ENCODE measurements at places on chromosomes 5 and 9.

DNA sequence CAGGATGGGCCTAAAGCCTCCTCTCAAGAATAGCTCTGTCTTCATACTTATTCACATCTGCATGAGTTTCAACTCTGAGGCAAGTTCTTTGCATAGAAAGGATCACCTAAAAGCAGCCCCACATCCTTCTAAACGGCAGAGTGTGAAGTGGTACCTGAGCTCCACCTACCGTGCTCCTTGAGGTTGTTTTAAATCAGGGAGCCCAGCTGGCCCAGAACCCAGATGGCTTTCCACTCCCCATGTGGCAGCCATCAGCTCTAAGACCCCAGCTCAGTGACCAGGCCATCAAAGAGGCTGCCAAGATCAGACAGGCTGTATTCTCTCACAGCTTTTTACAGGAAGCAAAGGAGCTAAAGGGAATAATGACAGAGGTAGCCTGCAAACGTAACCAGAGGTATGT lies 299.3 kb downstream of the RASEF start:
- DNase-seq: no peak

DNA sequence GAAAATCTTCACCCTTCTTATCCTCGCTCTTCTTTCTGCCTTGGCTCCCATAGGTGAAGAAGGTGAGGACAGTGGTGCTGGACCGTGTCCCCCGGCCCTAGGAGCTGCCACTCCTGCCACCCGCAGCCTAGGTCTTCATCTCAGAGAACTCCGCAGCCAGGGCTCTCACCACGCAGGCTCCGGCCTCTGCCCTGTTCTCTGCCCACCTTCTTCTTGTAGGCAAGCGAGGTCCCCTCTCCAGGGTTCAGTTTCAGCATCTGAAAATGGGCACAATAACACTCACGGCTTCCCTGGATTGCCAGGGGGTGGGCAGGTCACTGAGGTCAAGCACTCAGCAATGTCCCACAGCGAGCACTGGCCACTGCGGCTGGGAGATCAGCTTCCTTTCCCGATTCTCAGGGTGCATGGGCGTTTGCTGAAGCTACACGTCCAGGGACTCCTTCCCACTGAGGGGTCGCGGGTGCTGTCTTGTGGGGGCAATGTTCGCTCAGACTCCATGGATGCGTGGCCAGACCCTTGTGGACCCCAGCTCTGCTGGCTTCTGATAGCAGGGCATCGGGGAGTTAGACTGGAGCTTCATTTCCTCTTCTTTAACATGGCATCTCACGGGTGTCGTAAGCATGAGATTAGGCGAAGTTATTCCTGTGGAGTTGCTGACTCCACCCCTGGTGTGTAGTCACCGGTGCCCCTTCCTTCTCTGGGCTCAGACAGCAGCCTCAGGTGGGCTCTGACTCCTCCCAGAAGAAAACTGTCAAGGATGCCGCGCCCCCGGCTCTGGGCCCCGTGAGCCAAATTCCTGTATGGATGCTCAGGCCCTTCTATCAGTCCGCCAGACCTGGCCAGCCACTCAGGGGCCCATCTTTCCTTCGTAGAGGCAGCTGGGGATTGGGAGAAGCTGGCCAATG lies 145.1 kb upstream of the IRX2 start:
- DNase-seq: no peak

GRCh38 chr9:33139421-33140228 lies 27.5 kb downstream of the B4GALT1 start:
- no peak for DNase-seq

DNA sequence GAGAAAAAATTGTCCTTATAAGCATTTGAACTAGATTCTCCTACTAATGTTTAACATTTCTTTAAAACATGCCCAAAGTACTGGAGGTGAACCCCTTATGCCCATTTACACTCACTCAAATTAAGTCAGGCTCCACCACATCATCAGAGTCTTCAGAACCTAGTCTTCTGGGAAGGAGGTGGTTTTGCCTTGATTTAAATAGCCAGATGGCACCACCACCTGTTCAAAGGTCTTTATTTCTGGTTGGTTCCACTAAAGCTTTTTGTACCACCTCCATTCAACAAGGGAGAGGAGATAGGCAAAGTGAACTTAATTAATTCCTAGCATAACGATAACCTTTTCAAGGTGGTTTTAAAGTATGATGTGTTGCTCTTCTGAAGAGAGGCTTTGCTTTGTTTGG lies 189.5 kb downstream of the SLF1 start:
- no peak for DNase-seq

DNA sequence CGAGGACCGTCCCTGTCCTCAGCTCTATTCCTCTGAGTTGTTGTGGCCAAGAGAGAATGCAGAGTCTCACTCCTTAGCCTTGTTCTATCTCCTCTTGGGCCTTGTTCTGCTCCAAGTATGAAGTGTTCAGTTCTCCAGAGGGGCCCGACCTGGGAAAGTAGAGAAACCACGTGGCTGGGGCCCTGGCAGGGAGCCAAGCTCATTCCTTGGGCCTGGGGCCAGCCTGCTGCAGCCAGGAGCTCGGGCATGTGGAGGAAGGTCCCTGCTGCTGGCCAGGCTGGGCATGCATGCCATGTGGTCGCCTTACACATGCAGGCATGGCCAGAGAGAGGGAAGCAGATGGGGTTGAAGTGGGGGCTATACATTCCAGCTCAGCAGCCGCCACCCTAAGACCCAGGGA lies 60.7 kb downstream of the COL27A1 start:
- DNase-seq: no peak

DNA sequence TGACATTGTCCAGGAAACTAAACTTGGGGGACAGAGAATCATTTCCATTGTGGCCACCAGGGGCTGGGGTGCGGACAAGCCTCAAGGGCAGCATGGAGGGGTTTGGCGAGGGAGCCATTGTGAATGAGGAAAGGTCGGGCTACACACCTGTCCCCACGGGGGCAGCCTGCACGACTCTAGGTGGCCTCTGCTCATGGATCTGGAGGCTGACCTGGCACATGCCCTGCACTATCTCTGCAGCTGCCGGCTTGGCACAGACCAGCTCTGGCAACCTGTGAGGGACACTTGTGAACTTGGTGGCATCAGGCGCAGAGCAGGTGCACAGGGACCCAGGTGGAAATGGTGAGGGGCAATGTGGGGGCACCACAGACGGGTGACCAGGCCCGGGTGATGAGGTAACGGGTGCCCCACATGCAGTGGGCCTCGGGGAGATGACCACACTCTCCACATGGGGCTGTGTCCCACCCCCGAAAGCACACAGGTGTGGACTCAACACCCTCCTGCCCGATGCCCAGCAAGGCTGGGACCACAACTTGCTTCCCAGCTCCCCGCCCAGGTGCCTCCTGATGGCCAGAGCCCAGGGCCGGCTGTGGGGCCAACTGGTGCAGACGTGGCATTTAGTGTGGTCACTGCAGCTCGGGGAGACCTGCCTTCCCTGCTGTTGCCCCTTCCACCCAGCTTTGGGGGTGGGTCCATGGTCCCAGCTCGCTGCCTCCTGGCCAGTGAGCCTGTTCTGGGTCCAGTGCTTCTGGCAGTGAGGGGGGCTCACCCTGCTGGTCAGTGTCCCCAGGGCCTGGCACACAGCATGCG lies 60.9 kb upstream of the UBAC1 start:
- no peak for DNase-seq

- no peak for DNase-seq
Observed at GRCh38 chr9:93226819-93227218, 42.9 kb downstream of the WNK2 start.

GRCh38 chr5:141608557-141608956 lies 10.2 kb downstream of the DIAPH1 start:
- no peak for DNase-seq

DNA sequence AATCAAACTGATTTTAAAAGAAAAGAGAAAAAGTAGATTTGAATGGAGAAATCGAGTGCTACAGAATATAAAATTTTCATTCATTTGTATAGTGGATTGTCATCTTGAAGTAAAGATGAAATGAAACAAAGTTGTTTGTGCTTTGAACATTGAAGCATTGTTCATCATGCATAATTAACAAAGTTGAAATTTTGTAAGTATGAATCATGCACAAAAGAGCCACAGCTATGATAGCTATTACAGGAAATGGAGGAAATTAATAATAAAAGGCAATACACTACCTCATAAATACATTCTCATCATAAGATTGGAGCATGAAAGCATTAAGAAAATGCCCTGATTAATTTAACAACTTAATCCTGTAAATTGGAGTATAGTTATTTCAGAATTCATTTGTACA lies 153.4 kb upstream of the TLX3 start:
- no peak for DNase-seq

DNA sequence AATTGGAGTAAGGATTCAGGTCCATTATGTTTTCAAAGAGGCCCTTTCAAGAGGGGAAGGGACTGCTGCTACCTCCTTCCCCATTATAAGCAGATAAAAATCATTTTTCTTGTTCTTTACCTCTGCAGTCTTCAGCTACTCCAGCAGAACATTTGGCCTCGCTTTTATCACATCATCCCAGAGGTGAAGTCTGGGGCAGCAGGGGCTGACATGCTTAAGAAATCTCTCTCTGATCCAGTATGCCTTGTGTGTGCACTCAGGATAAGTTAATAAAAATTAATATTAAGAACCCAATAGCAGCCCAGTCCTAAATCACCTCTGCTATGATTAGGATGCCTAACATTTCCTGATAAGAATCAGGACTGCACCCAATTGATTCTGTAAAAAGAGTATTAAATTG lies 306.9 kb upstream of the NREP start:
- DNase-seq: no peak

DNA sequence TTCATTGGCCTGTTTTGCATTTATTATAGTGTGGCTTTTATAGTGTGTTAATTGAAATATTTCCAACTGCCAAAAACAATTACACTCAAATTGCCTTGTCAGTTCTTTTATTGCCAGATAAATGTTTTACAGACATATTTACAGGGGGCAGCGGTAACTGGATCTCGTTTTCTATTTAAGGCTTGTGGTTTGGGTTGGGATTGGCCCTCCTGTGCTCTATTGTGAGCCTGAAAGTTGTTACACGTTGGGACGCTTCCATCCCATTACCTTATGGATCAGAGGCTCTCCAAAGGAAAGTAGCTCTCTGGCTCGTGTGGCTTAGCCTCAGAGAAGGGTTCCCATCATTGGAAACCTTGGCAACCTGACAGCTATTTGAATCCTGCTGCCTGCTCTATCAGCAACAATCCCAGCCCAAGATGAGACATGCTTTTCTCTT lies 20.8 kb downstream of the DNAI1 start:
- no peak for DNase-seq

DNA sequence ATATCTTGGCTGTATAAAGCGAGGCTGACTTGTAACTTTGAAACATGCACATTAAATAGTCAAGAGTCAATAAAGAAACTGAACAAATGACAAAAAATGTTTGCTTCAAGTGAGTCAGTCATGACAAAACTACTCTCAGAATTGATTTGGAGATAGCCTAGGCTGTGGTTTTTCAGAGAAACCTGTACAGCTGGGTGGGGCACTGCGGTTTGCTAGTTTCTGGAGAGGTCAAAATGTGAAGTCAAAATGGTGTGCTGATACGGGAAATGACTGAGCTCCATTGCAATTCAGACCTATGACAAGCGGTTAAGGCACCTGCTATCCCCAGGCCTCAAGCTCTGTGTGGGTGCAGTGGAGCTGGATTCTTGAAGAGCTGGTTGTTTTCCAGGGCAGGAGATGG lies 10.3 kb upstream of the CD180 start:
- DNase-seq: peak; percentile 46

DNA sequence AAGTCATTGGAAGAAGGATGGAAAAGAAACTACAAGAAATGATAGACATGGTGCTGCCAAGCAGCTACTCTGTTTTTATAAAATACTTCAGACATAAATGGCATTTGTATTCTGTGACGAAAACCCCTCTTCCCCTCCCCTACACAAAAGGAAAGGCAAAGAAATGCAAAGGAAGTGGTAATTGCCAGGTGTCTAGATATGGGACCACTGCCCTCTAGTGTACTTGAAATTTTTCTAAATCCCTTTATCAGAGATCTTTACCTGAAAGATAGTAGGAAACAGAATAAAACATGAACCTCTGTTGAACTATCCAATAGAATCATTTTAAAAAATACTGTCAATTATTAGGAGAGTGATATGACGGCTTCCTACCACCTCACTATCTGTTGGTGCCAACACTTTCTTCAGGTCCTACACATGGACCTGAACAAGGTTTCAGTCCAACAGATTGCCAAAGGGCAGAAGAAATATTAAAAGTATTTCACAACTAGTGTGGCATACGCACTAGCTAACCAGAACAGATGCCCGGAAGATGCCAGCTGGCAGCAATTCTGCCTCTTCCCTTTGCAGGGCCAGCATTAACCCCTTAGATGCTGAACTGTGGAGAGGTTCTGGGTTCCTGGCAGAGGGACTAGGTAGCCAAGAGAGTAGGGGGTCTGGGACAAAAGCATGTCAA lies 104.1 kb downstream of the TSSK1B start:
- peak; percentile 3 for DNase-seq

GRCh38 chr9:26132746-26133312 lies 454.6 kb upstream of the TUSC1 start:
- DNase-seq: no peak

DNA sequence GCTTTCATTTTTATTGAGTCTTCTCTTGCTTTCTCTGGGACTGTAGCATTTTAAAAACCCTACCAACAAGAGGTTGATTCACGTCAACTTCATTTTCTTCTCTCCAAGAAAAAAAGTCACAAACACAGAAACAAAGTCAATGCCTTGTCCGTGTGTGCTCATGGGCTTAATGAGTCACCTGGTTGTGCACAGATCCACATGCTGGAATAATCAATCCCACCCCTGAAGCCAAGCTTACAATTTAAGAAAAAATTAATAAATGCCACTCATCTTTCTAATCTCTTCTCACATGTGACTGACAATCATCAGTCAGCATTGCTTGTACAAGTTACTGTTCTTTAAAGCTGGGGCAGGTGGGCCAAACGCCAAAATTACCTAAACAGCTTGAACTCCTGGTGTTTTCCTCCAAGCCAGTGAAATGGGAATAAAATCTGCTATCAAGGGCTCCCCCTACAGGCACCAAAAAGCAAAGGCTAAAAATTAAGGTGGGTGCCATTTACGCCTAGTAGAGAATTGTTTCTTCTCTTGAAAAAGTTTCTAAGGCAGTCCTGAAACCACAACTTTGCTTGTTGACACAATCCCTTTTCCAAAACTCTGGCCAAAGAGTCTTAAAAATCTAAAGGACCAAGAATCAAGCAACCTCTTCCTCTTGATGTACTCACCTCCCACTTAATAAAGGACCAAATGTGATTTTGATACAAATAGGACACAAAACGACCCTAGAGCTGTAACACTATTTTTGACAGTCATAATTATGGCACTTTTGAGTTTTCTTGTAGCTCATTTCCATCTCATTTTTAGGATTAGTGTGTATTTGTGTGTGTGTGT lies 21.3 kb downstream of the TRMO start:
- no peak for DNase-seq

DNA sequence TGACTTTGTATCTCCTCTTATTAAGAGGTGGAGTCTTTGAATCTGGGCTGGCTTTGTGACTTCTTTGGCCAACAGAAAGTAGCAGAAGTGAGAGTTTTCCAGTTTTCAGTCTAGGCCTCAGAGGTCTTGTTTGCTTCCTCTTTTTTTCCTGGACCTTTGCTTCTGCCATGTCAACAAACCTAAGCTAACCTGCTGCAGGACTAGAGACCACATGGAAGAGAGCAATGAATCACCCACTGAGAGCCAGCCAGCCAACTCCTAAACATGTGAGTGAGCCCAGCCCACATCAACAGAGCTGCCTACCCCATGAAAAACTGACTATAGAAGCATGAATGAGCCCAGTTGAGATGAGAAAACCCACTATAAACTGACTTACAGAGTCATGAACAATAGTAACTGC lies 29.9 kb downstream of the MRPL22 start:
- no peak for DNase-seq
